NCI-H82 (cell line): ENCODE measurements at places on chromosomes 5 and 9.

DNA sequence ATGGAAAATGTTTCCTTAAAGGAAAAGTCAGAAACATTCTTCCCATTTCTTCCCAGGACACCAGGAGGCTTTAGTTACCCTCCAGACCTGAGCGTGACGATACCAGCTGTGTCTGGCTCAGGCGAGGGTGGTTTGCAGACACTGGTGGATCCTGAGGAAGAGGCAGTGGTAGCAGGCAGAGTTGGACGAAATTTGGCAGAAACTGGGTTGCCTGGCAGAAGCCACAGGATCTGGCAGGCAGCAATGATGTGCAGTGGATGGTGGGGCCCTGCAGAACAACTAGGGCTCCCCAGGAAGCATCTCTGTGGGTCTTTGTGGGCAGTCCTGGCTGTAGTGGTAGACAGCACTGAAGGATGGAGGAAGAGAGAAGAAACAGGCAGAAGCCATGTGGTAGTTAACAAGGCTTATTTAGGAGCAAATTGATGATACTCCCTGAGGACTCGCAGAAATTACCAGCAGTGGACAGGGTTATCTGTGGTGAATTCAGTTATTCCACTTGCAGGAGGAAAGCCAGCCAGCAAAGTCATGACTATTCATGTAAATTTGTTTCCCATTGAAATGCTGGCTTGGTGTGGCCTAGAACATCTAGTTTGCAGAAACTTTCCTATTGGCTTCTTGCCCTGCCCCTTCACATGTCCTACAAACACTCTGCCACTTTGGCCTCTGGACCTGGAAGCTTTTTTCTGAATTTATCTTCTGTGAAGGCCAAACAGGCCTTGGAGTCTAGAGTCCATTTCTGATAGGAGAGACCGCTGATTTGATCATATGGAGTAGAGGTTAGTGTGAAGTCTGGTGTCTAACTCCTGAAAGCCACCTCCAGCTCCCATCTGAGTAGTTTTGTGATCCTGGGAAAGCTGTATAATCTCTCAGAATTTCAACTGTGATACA is 212.0 kb downstream of the DMRT2 start:
- no peak for DNase-seq

DNA sequence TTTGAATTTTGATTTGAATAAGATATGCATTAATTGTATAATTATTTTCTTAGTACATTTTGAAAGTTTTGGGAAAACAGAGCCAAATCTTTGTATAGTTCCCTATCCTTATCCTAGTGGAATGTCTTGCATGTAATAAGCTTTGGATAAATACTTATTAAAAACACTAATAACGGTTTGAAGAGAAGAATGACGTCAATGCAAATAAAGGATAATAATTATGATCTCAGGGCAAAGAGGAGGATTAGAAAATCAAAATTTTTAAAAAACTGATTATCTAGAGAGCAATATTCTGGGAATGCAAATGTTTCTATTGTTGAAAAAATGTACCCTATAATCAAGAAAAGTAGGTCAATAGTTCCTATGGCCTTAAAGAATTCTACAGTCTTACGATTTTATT is 22.1 kb downstream of the TYRP1 start:
- no peak for DNase-seq

GRCh38 chr9:133394687-133395271 is 18.6 kb downstream of the STKLD1 start:
- no peak for DNase-seq

- DNase-seq = peak; percentile 71
Observed at GRCh38 chr9:28320616-28321015, 747.3 kb upstream of the C9orf72 start.

- no peak for DNase-seq
Observed at GRCh38 chr5:27318701-27319100, 280.3 kb upstream of the CDH9 start.

GRCh38 chr5:107933326-107933725 is 262.6 kb upstream of the EFNA5 start:
- no peak for DNase-seq

DNA sequence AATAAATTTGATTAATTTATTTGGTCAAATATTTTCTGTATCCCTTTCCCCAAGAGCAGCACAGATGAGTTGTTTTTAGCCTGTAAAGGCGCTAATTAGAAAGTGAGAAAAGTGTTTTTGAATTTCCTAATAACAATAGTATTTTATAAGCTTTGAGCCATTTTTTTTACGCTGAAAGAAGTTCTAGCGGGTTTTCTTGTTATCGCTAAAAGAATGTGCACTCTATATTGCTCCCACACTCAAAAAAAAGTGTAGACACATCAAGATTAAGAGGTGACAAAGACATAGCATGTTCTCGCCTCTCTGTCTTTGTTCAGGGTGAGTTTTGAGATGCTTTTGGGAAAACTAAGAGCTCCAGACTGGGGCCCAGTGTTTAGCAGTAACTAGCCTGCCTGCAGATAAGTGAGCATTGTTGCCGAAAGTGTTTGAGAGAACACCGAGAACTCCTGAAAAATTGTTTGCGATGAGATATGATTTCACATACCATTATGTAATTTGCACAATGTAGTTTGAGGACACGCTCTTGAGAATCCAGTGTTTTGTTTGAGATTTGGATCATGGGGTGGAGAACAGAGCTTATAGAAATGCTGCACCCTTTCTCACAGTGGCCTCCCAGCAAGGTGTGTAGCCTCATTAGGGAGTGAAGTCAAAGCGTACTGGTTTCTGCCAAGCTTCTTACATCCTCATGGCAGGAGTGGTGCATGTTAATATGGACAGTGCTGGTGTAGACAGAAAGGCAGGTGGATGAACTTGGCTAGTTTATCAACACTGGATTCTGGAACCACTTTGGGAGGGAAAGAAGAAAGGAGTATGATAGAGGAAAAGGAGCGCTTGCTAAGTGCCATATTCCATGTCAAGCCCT is 1.5 kb downstream of the F2R start:
- DNase-seq = peak; percentile 1
